Subcutaneous preadipocyte (primary cell): ENCODE measurements at places on chromosomes 2 and 18. TPM values are rescaled to one million over a fixed set of nuclear protein-coding genes. Genes with fewer than 3 reads are reported as not detected.

The PDE1A gene
- 0.39 and 4.0 TPM in 2 replicates for total RNA-seq

The LOXHD1 gene
- not detected in 2 replicates for total RNA-seq

The HOXD12 gene
- not detected in 2 replicates for total RNA-seq

The CYP27C1 gene
- total RNA-seq = under 0.01 TPM in 1 of 2 replicates, not detected in the other

The CRYGC gene
- total RNA-seq = not detected in 2 replicates

The MTCL1 gene
- 21.3 and 37.3 TPM in 2 replicates for total RNA-seq

The SLC8A1 gene
- 2.6 and 16.0 TPM in 2 replicates for total RNA-seq

The LBX2 gene
- 3.3 and 3.9 TPM in 2 replicates for total RNA-seq

The ACMSD gene
- total RNA-seq = not detected in 2 replicates

The SEMA4F gene
- 2.9 and 3.3 TPM in 2 replicates for total RNA-seq

The ACP1 gene
- total RNA-seq = 60.8 and 73.5 TPM in 2 replicates

The SERPINB10 gene
- 0.20 TPM in 1 of 2 replicates, not detected in the other for total RNA-seq

The TUBA3E gene
- total RNA-seq = not detected in 2 replicates

The SP5 gene
- total RNA-seq = not detected in 2 replicates

The ACOXL gene
- total RNA-seq = not detected in 2 replicates

The RNF125 gene
- 1.8 and 2.3 TPM in 2 replicates for total RNA-seq

The TFPI gene
- 274 and 337 TPM in 2 replicates for total RNA-seq

The INHA gene
- 0.20 and 0.37 TPM in 2 replicates for total RNA-seq

The DSG2 gene
- total RNA-seq = 0.39 and 3.7 TPM in 2 replicates

The CYRIA gene
- 2.5 and 2.6 TPM in 2 replicates for total RNA-seq

The SOX11 gene
- not detected in 2 replicates for total RNA-seq

The RAD51AP2 gene
- total RNA-seq = not detected in 2 replicates

The DCDC2C gene
- not detected in 2 replicates for total RNA-seq

The CFC1 gene
- total RNA-seq = not detected in 2 replicates

The TUBA4B gene
- not detected in 2 replicates for total RNA-seq

The SPC25 gene
- 5.1 and 5.7 TPM in 2 replicates for total RNA-seq

The NEU2 gene
- total RNA-seq = not detected in 2 replicates

The SULT1C4 gene
- not detected in 2 replicates for total RNA-seq

The STARD6 gene
- under 0.01 TPM in 1 of 2 replicates, not detected in the other for total RNA-seq

The ARHGAP28 gene
- 9.4 and 10.7 TPM in 2 replicates for total RNA-seq

The ASXL2 gene
- 9.9 and 16.8 TPM in 2 replicates for total RNA-seq

The ASB3 gene
- 15.8 and 19.7 TPM in 2 replicates for total RNA-seq

The ECEL1 gene
- not detected in 2 replicates for total RNA-seq

The ALPP gene
- total RNA-seq = not detected in 2 replicates

The GAD1 gene
- total RNA-seq = not detected in 2 replicates

The BIRC6 gene
- total RNA-seq = 118 and 152 TPM in 2 replicates

The SERPINB2 gene
- 1.8 and 3.5 TPM in 2 replicates for total RNA-seq

The SLC9A4 gene
- not detected in 2 replicates for total RNA-seq

The LIMS3 gene
- 0.20 and 2.2 TPM in 2 replicates for total RNA-seq

The FIGN gene
- 1.1 and 1.6 TPM in 2 replicates for total RNA-seq

The HRH4 gene
- under 0.01 TPM in 1 of 2 replicates, not detected in the other for total RNA-seq

The NYAP2 gene
- total RNA-seq = not detected in 2 replicates

The CCT4 gene
- 163 and 197 TPM in 2 replicates for total RNA-seq

The TMEM131 gene
- 26.4 and 27.9 TPM in 2 replicates for total RNA-seq
